EH (cell line): ENCODE measurements at places on chromosomes 11 and 22.

DNA sequence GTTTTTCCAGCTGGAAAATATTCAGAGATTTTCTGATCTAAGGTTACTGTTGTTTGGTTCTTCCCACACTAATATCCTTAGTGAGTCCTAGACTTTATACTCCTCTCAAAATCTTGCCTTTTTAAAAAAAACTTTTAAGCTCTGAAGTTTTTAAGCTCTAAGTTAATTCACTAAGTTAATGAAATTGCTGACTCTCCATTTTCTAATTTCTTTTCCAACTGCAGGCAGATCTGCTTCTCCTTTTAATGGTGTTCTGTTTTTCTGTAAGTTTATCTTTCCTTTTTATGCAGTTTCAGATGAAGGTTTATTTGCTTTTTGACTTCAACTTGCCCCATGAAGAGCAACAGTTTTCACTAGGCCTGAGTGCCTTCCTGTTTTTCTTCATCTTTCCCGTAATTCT lies 125.8 kb upstream of the ARHGAP42 start:
- peak; percentile 26 for DNase-seq

GRCh38 chr22:29733362-29734201 lies 13.8 kb downstream of the CABP7 start:
- DNase-seq: no peak

DNA sequence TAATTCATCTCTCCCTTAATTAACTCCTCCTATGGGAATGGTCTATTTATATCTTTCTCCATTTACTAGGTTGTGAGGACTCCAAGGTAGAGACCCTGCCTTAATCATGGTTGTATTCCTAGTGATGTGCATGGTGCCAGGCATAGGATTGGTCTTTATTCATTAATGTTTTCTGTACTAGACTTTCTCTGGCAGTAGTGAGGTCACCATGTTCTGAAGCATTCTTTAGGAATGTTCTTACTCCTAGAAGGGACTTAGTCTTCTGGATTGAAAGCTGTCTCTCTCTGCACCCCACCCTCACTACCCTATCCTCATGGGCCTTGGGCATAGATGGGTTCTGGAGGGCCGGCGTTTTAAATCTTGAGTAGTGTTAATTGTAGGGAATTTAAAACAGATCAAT lies 10.6 kb upstream of the INSC start:
- peak; percentile 49 for DNase-seq

GRCh38 chr22:23754980-23755636 lies 883 bp upstream of the VPREB3 start:
- no peak for DNase-seq

- DNase-seq: peak; percentile 59
Measured at GRCh38 chr22:38203090-38203810, 1.5 kb downstream of the MAFF start.

DNA sequence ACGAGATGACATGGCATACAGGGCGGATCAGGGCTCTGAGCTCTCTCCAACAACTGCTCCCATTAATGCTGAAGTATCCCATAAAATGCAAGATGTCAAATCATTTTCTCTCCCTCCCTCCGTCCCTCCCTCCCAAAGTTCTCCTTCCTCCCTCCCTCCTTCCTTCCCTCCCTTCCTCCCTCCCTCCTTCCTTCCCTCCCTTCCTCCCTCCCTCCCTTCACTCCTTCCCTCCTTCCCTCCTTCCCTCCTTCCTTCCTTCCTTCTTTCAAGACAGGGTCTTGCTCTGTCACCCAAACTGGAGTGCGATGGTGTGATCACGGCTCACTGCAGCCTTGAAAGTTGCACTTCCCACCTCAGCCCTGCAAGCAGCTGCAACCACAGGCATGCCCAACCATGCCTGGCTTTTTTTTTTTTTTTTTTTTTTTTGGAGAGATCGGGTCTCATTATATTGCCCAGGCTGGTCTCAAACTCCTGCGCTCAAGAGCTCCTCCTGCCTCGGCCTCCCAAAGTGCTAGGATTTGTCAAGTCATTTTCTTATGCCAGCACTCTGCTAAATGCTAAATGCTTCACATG lies 38.2 kb downstream of the TXN2 start:
- DNase-seq: peak; percentile 61

DNA sequence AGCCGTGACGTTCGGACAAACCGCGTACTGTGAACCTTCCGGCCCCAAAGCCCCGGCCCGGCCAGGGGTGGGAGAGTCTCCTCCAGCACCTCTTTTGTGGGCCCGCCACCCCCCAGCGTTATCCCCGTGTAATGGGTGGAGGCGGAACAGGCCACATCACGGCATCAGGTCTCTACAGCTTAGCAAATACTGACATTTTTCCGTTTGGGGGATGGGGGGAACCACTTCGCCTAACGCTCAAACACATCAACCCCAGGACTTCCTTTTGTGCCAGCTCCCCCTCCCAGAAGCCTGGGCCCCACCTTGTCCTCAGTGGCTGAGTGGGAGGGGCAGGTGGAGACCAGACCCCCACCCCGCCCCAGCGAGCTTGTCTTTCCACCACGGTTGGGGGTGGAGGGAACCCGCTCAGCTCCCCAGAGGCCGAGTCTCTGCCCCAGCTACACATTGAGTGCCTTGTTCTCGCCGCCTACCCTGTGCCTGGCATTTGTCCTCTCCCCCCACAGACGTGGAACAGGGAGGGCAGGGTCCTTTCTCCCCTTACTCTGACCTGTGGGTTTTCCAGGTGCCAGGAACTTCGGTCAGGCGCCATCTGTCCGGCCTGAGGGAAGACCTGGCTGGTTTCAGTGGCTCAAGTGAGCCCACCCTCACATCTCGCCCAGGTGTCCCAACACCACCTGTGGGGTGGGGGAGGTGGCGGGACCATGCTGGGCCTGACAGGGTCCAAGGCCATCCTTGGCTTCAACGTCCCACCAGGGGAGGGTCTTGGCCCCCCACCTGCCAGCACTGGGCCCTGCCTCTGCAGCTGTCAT lies 29.6 kb downstream of the SBF1 start:
- no peak for DNase-seq

- peak; percentile 40 for DNase-seq
Measured at GRCh38 chr11:78646564-78647185, 72.0 kb upstream of the NARS2 start.

- peak; percentile 34 for DNase-seq
Measured at GRCh38 chr11:43933608-43934551, 8.6 kb upstream of the C11orf96 start.

- DNase-seq: no peak
Measured at GRCh38 chr22:30697975-30698374, 3.3 kb downstream of the OSBP2 start.

DNA sequence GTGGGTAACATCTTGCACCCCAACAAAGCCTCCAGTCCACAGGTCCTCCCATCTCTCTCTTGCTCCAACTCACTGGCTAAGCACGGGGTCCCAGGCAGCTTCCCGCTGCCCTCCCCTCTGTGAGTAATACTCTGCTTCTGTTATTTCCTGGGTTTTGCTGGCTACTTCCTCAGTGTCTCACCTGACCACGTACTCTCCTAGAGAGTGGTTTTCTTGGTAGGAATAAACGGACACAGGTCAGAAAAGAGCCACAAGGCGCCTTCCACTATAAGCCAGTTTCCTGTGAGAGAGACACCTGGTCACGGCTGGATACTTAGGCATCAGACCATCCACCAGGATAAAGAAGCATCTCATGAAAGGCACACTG lies 36.0 kb downstream of the ARRB1 start:
- no peak for DNase-seq

DNA sequence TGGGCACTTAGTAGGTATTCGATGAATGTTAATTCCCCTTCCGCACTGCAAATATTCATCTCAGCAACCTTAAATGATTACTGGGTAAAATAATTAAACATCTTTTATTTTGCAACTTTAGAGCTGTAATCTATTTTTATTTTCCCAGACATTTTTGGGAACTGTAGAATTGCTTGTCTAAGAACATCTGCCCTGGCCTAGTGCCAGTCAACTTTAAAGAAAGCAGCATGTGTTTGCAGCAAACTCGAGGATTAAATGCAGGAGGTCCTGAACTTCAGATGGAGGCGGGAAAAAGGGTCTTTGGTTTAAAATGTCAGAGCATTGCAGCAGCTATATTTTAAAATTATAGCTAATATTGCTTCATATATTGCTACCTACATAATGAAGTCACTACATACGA lies 190.0 kb downstream of the PGR start:
- no peak for DNase-seq

GRCh38 chr11:106789406-106789805 lies 228.9 kb downstream of the GUCY1A2 start:
- no peak for DNase-seq

DNA sequence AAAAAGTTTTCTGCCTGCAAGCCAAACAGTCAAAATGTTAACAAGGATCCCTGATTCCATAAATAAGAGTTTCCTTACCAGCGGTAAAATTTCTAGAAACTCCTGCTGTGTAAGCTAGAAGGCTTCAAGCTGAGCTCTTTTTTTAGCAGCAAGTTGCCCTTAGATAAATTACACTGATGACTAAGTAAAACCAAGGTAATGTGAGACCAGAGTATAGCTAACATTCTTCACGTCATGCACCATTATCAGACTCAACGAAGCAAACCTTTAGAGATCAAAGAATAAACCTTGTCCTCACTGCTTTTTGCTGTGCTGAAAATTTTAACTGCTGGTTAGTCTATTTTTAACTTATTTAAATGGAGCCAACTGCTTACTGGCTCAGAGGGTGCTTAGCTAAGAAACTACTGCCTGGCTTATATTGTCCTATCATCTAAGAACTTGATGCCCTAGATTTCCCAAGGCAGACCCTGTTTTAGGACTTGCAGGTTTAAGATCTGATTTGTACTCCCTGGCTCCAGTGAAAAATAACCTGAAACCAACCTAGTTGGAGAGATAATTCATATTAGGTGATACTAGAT lies 900.7 kb downstream of the JRKL start:
- DNase-seq: no peak

DNA sequence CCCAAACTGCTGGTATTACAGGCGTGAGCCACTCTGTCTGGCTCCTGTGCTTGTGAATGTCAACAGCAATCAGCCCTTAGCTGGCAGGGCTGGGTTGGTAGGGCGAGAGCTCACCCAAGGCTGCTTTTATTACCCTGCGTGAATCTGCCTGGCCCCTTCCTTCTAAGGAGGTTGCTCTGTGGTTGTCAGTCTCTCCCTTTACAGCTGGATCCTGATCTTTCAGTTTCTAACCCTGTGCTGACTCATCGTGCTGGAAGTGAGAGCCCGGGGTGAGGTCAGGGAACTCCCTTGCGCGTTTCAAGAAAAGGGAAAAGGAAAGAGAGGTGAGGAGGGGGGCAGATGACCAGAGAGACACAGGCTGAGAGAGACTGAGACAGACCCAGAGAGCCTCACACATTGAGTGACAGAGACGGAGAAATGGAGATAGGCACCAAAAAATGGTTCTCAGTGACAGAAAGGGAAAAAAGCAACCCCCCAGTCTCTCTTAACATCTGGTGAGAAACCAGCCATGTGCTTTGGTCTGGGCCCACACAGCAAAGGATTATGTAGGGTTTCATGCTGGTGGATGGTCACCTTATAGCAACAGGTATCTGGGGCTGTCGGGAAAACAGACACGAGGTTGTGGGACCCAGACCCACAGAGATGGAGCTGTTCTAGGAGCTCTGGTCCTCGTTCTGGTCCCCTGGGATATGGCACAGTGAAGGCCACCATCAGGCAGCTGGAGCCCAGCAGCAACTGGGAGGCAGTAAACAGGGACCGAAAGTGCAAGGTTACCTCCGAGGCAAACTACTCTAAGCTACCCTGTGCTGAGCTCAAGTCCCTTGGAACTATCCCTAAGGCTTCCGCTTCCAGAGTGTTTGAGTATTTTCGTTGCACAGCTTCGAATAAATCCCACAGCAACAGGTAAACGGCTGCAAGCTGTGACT lies 2.5 kb downstream of the TCN2 start:
- DNase-seq: peak; percentile 89

DNA sequence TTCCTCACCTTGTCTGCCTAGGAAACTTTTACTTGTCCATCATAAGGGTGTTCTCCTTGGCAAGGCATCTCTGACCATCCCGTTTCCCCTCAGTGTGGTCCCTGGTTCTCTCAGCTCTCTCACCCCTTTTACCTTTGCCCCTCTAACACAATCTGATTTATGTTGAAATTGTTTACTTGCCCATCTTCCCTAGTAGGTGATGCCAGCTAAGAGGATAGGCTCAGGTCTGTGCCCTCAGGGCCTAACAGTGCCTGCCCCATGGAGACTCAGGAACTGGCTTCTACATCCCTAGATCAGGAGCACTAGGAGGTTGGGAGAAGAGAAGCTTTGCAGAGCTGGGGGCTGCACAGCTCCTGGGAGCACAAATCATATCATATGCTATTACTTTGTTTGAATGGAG lies 21.1 kb upstream of the ALG8 start:
- no peak for DNase-seq

GRCh38 chr11:44516688-44517507 lies 48.6 kb upstream of the CD82 start:
- DNase-seq: no peak

- DNase-seq: peak; percentile 34
Measured at GRCh38 chr11:108496643-108497256, 1.4 kb downstream of the POGLUT3 start.

GRCh38 chr11:71964641-71965040 lies 34.1 kb upstream of the IL18BP start:
- peak; percentile 11 for DNase-seq

- no peak for DNase-seq
Measured at GRCh38 chr11:87127101-87127500, 89.4 kb downstream of the TMEM135 start.

DNA sequence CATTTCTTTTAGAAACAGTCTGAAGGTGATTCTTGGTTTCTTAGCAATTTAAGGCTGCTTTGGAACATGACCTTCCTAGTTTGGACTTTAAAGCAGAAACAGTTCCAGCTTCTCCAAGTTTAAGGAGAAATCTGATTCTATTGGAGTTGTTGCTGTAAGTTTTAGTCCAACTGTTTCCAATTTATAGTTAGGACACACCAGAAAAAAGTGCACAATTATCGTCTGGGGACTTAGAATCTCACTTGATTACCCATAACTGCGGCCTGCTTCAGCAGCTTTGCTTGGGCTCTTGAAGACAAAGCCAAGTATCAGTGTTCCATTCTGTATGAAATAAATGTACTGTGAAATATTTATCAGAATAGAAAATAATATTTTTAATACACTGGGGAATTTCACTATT lies 246.6 kb downstream of the TMEM135 start:
- no peak for DNase-seq

DNA sequence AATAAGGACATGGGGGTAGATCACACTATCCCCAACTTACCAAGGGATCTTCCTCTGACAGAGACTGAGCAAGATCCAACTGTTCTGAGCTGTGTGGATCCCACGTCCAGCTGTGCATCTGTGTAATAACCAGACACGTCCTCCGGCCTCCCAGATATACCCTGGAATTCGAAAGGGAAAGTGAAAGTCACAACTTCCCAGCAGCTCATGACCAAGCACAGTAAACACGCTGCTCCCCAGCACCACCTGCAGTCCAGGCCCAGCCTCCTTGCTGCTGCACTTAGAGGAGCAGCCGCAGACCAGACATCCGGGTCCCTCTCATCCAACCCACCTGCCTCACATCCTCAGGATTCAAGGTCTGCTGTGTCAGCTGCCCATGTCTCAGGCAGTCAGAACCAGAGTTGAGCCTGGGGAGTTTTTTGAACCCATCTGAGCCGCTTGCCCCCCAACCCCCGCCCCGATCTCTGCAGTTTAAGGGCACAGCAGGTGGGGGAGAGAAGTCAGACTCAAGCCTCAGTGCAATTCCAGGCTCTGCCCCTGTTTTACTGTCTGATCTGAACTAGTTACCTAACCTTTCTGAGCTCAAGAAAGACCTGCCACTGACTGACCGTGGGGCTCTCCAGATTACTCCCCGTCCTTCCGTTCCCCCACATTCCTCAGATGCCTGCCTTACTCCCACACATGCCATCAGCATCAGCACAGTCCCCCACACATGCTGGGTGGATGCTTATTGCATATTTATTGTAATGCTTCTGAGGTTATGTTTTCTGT lies at the start of gene APOL2:
APOL2 (minus strand) TSS at position 127 of the 771 bp plus-strand sequence. CDS start 6,365 bp downstream, outside the sequence.
- DNase-seq: peak; percentile 97

- DNase-seq: no peak
Measured at GRCh38 chr11:60866911-60867870, at the start of gene ZP1. Gene ZP1, plus strand, starts transcription at chr11:60867542. Its CDS starts 20 bp downstream, at chr11:60867562.
